ENCODE measurements at places on chromosomes 5 and 9. TPM values are rescaled to one million over a fixed set of nuclear protein-coding genes. Genes with fewer than 3 reads are reported as not detected.

PLPP1 gene
- polyA plus RNA-seq: 130 TPM

HAND1 gene
- 1.3 TPM for polyA plus RNA-seq

LIX1 gene
- not detected for polyA plus RNA-seq

FRRS1L gene
- 10.9 TPM for polyA plus RNA-seq

ANKRD18B gene
- polyA plus RNA-seq: not detected

PDE8B gene
- polyA plus RNA-seq: 1.9 TPM

PDE6A gene
- polyA plus RNA-seq: 1.5 TPM

CA9 gene
- polyA plus RNA-seq: 0.31 TPM

PDLIM4 gene
- polyA plus RNA-seq: 2.8 TPM

EFNA5 gene
- polyA plus RNA-seq: 1.4 TPM

FOXD4L5 gene
- polyA plus RNA-seq: not detected

PCDHGA7 gene
- polyA plus RNA-seq: 0.59 TPM

ZNF366 gene
- polyA plus RNA-seq: 1.3 TPM

PLAC8L1 gene
- polyA plus RNA-seq: 0.37 TPM

IFNA13 gene
- polyA plus RNA-seq: not detected

OR1J2 gene
- polyA plus RNA-seq: not detected

FCN1 gene
- polyA plus RNA-seq: 7.0 TPM
